ENCODE measurements at places on chromosomes 7 and 10.

DNA sequence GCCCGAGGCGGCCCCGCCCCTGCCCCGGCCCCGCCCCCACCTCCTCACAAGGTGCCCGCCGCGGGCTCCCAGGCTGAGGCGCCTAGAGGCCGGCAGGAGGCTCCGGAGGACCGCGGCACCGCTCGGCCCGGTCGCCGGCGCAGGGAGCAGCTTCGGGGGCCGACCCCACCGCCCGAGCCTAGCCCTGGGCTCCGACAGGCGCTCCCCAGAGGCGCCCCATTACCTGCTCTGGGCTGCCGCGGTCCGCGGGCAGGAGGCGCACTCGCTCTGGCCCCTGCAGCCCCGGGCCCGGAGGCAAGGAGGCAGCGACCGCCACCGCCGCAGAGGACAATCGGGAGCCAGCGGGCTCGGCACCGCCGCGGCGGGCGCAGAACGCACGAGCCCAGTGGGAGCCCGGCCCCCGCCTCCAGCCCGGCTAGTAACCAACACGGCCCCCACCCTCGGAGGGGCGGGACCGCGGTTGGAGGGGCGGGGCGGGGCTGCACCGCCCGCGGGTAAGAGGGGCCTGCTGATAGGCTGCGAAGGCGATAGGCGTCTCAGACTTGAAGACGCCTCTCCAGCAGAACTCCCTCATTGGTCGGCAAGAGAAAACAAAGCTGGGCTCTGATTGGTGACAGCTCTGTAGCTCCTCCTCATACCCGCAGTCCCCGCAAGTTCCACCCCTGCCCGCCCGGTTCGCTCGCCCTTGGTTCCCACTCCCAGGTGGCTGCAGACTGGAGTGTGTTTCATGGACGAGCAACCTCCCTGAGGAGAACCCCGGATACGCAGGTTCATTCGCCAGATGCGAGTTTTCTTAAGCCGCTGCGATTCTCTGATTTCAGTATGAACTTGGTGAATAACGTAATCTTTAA is at the start of gene MPP7:
MPP7 (minus strand) TSS at position 427 of the 851 bp plus-strand sequence. CDS start 64,460 bp downstream, outside the sequence.
- DNase-seq, result peak; percentile 88

DNA sequence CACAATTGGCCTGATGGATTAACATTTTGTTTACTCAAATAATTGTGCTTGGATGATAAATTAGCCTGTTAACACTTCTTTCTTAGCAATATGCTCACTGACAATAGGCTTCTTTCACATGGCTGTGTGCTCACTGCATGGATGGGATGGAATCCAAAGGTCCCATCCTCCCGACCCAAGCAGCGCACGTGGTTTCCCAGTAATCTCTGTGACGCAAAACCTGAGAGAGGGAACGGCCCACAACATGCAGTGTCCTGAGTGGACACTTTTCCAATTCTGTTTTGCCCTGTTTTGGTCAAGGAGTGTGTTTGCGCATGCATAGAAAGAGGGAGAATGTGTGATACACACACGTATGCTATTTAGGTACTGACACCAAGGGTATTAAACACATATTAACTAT is 42.1 kb upstream of the RASGEF1A start:
- peak; percentile 31 for DNase-seq

DNA sequence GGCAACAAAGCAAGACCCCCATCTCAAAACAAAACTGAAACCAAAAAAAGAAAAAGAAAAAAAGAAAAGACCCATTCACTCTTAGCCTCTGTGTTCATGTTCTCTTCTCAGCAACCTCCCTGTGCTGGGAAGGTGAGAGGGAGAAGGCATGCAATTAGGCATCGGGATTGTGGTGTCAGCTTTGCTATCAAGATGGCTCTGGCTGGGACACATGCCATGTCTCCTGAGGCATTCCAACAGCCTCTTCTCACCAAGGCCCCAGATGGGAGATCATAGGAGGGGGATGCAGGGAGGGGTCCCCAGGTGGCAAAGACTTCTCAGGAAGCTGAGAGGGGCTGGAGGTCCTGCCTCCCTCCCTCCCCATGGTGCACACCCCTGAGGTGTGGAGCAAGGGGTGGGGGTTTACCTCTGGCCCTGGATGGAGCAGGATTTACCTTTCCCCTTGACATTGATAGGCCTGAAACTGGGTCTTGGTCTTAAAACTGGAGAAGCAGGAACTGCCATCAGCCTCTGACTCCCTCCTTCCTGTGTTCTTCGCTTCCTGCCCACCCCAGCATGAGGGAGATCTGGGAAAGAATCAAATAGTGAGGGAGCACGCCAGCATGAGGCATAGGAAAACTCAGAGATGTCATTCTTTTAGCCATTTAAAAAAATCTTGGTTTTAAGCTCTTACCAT is 96.2 kb upstream of the DUSP5 start:
- DNase-seq, result no peak

DNA sequence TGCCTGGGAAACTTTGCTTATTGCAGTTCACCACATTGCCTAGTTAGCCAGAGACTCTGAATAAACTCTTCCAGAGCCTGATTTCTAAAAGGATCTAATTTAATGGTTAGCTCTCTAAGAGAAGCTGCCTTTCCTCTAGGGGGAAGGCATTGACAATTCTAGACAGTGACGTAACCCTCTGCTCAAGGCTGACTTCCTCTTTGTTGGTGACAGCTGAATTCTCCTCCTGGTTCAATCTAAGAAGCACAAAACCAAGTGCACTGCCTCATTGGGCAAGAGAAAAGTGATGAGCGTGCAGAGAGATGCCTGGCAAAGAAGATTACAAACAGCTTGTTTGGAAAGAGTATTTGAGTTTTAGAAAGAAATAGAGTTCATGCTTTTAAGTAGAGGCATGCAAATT is 102.7 kb downstream of the MACC1 start:
- DNase-seq, result no peak

DNA sequence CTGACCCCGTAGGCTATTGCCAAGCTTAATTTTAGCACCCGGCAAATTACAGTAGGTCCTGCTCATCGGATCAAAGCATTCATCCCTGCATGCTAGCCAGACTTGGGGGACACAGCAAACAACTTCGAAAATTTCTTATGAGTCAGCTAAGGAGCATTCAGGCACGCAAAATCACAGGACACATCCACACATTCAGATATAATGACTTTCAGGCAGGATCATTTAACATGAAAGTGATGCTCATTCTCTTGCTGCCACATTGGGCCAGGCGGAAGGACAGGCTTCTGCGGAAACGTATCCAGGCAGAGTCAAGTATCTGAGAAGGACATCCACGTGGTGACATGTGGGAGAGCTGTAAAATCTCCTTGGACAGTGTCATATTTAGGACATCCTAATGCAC is 474.0 kb upstream of the NRP1 start:
- DNase-seq, result no peak

DNA sequence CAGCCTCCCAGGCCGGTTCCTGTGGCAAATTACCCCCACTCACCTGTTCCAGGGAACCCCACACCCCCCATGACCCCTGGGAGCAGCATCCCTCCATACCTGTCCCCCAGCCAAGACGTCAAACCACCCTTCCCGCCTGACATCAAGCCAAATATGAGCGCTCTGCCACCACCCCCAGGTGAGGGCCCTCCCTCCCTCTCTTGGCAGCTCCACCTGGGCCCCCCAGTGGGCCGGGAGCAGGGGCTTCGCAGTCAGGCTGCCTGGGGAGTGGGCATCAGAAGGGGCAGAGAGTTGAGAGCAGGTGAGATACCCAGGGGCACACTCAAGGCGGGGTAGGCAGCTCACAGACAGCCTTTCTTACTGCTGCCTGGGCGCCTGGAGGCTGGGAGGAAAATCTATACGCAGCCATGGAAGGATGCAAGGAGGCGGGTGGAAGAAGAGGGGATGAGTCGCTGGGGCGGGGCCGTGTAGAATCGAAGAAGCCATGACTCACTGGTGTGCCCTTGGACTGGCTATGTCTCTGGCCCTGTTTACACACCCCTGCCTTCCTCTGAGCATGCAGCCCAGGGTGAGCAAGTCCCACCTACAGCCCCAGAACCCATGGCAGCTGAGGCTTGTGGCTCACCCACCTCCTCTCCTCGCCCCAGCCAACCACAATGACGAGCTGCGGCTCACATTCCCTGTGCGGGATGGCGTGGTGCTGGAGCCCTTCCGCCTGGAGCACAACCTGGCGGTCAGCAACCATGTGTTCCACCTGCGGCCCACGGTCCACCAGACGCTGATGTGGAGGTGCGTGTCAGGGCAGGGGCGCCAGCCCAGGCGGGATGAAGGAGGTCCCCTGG is 48.6 kb upstream of the PPIF start:
- no peak for DNase-seq

DNA sequence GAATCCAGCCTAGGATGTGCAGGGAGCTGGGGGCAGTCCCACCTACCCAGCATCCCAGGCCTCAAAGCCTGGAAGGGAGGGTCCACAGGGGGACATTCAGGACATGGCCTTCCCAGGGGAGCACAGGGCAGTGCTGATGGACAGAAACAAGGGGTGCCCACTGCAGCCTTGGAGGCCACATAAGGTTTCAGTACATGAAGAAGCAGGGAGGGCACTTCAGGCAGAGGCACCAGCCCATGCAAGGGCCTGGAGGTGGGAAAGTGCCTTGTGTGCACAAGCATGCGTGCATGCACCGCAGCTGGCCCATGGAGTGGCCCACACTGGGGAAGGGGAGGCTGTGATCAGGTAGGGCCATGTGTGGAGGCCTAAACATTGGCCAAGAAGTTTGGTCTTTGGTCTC is 9.1 kb downstream of the C10orf105 start:
- no peak for DNase-seq

DNA sequence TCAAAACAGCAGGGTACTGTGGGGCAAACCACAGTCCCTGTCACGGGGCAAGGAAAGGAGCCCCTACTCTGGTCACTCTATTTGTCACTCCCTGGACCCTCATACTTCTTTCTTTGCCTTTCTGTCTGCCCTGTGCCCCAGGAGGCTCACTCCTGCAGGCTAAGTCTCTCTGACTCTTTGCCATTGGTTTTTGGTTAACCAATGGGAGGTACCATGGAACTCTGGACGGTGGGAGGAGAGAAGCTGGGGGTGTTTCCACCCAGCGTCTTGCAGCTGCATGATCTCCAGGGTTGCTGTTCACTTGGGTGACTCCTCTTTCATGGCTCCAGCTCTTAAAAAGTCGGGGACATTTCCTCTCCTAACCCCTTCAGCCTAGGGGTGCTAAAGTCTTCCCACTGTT is 15.4 kb upstream of the EIF5AL1 start:
- DNase-seq, result no peak

DNA sequence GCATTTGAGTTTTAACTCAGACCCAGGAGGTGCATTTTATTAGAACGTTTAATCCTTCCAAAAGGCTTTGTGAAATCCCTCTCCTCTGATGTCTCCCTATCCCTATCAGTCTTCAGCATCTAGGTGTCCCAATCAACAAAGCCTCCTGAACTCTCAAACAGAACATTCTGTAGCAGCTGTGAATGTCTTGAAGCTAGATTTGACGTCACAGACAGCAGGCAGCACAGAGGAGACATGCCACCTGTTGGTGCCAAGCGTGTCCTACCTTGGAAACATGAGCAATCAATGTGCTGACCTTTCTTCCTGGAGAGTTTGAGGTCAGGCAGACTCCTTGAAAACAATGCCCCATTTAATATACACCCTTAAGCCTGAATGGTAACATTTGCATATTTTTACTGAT is 125.5 kb downstream of the RNLS start:
- no peak for DNase-seq

GRCh38 chr7:28407651-28408050 is 4.7 kb upstream of the CREB5 start:
- no peak for DNase-seq

DNA sequence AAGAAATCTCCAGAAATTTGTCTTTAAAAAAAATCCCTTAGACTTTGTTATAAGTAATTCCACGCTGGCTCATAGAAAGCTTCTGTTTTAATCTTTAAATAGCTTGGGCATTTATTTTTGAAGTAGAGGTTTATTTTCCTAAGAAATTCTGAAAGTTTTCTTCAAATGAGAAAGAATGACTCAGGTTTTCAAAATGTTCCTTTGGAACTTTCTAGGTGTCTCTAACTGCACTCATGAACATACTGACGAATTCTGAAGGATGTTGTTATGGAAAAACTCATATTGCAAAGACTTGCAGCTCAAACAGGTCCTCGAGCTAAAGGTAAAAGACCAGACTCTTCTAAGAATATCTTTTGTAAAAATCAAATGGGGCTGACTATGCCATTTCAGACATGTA is 10.7 kb downstream of the DGKI start:
- DNase-seq, result no peak

DNA sequence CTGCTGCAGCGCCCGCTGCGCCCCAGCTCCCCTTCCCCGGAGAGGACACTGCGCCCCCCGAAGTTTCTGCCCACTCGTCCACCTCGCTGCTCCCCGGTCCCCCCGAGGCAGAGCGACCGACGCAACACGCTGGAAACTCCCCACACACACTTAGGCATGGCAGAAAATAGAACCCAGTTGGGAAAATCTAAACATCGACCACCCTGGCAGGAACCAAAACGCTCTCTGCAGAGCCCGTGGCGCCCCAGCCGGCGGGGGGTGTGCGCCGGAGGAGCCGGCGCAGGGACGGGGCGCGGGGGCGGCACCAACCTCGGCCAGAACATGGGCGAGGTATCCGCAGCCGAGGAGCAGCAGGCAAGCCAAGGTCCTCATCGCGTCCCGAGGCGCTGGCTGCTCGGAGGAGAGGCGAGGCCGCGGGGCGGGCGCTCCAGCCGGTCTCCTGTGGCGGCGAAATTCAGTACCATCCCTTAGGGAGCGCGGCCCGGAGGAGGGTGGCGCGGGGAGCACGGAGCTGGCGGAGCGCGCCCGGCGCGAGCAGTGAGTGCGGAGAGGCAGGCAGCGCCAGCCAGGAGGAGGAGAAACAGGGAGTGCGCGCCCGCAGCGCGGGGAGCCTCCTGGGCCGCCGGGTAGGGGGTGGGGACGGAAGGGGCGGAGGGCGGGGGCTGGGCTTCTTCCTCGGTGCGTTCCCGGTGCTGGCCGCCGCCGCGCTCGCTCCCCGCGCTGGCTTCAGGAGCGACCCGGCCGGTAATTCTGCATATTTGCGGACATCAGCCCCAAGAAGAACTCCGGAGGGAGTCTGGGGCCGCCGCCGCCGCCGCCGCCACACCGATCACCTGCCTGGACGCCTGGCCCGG is 789 bp downstream of the PDGFA start:
- DNase-seq, result peak; percentile 81

GRCh38 chr7:96441436-96442084 is 119.7 kb upstream of the SLC25A13 start:
- DNase-seq, result no peak

GRCh38 chr10:98285416-98285815 is 17.4 kb upstream of the LOXL4 start:
- DNase-seq, result no peak

DNA sequence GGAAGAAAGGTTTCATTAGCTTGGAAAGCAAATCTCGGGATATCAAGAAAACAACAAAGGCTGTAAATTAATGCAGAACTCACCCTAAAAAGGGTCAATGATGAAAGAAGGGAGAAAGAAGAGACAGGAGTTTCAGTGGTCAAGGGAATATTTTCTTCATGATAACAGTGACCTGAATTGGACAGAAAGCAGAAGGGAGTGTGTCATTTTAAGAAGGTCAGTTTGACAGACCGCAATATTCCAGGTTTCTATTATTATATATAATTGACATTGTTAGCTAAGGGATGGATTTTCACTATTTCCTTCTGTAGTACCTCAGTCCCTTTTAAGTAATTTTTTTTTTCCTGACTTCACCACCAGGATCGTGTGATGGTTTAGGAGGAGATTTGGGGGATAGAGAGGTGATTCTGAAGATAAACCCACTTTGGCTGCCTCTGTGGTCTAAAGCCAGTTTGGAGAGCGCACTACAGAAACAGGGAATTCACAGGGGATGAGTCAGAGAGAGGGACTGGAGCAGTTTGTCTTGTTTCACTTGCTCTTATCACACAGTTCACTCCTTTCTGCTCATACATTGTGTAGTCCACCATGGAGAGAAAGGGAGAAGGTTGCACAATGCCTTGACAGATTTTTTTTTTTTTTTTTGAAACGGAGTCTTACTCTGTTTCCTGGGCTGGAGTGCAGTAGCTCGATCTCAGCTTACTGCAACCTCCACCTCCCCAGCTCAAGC is 417.9 kb downstream of the AUTS2 start:
- no peak for DNase-seq

GRCh38 chr10:110002801-110003523 is 4.8 kb upstream of the ADD3 start:
- no peak for DNase-seq

All from anterior cingulate cortex (tissue), 58 donors.